ENCODE measurements at places on chromosomes 6 and 20.

- DNase-seq: no peak
Observed at GRCh38 chr6:6470123-6470522, 118.4 kb upstream of the LY86 start.

GRCh38 chr20:45306431-45306982 is at the start of gene RBPJL:
TSS of gene RBPJL (plus strand) at chr20:45306840. CDS start at chr20:45306923, 83 bp downstream.
- DNase-seq: peak; percentile 37

GRCh38 chr6:141421378-141421777 is 711.3 kb upstream of the GJE1 start:
- DNase-seq: no peak

DNA sequence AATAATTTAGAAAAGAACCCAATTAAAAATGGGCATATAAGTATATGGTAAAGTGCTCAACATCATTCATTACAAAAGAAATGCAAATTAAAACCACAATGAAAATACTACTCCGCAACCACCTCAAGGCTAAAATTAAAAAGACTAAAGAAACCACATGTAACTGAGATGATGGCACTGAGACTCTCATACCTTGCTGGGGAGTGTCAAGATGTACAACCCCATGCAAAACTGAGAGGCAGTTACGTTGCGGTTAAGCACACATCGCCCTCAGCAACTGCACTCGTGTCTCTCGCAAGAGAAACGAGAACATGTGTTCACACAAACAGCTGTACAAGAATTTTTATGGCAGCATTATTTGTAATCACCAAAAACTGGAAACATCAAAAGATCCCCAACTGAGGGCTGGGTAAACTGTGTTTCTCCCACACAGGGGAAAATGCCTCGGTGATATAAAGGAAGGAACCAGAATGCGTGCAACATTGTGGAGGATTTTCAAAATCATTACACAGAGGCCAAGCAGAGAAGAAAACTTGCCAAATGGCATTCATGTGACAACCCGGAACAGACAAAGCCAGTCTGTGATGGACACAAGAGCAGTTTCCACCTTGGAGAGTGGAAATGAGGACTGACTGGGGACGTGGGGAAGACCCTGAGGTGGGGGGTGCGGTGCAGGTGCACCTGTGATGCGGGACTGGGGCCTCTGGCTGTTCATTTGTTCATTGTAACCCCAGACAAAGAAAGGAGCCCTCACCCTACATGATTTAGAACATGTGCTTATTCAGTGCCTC is 144.9 kb downstream of the WDR27 start:
- no peak for DNase-seq

DNA sequence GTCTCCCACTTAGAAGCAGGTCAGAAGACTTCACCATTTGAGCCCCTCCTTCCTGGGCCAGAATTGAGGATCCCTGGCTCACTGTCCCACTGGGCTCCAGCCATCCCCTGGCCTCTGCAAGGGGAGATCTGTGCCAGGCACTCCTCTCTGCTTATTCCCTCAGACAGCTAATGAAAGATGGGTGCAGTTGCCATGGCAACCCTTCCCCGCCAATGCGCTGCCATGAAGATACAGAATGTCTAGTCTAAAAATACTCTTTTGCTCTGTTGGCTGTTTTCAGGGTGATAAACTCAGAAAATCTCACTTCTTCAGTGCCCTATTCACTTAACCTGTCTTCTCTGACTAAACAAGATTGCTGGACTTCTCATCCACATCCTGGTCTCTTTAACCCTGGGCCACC is 13.6 kb upstream of the TTLL2 start:
- DNase-seq: peak; percentile 4

DNA sequence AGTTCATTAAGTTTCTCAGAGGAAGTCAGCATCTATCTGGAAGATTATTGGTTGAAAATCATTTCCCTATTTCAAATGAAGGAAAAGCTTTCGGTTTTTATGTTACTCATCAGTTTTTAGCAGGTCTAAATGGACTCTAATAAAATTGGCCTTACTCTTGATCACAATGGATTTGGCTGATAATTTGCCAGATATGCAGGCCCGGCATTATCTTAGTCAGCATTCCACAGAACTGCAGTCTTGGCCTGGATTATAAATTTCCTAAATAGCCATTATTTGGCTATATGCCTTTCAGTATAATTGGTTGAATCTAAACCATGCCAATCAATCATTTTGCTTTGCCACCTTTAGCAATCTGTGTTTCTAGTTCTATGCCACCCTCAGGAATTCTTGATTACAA is 91.7 kb upstream of the KCNQ5 start:
- no peak for DNase-seq
